Nephron progenitor cell (in vitro differentiated cells): ENCODE measurements at places on chromosomes 13 and 19.

DNA sequence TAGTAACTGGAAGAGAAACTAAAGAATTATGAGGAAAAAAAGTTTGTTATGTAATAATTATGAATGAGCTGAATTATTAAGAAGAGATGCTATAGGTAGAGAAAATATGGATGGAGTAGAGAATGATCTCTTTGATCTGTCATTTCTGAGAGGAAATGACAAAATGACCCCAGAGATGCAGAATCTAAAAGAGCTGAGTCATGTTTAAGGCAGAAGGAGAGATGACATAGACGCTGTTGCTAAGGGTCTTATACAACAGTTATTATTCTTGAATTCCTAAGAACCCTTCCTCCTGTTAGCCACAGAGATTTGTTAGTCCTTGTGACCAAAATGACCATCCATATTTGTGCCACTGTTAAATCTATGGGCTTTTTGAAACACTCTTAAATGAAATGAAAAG is 58.3 kb upstream of the FREM2 start:
- DNase-seq, result no peak

DNA sequence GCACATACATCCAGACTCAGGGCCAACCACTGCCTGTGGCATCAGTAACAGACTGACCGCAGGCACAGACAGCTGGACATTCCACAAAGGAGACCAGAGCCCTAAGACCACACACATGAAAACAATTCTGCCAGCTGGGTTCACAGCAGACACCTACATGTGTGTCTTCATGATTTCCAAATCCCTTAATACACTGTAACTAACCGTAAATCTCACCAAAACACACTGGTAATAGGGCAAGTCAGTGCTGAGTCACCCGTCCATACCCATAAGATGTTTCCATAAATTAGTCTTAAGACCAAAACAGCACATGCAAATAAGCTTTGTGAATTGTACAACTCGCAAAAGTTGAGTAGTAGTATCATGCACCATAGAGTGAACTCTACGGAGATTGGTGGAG is 65.4 kb downstream of the TUBGCP3 start:
- no peak for DNase-seq

GRCh38 chr19:16400911-16401591 is 70.7 kb downstream of the EPS15L1 start:
- DNase-seq, result no peak

- no peak for DNase-seq
These were observed 11.5 kb downstream of the CIB3 start for GRCh38 chr19:16161840-16162239.

DNA sequence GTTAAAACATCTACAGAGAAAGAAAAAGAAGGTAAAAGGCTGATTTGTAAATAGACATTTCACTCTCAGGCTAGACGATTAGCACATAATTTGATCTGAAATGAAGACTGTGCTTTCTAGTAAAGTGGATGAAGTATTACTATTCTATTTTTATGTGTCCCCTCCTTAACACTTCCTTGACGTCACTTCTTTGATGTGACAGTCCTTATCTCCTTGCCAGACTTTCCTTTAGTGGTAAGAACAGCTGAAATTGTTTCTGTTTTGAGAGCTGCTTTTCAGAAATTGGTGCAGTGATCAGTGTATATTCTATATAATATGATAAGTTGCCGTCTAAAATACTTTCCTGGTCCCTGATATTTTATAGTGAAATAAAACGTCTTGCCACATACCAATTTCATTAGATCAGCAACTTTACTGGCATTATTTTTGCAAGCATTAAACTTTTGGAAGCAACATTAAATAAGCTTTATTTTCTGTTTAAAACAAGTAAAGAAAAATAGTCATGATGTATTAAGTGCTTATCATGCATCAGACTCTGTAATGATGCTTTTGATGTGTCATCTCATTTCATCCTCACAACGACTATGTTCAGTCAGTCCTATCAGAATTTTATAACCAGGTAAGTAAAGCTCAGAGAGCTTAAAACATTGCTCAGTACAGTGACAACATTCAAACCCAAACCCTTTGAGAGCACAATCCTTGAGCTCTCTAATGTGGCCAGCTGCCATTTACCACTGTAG is 210.3 kb upstream of the PCDH9 start:
- DNase-seq, result no peak

DNA sequence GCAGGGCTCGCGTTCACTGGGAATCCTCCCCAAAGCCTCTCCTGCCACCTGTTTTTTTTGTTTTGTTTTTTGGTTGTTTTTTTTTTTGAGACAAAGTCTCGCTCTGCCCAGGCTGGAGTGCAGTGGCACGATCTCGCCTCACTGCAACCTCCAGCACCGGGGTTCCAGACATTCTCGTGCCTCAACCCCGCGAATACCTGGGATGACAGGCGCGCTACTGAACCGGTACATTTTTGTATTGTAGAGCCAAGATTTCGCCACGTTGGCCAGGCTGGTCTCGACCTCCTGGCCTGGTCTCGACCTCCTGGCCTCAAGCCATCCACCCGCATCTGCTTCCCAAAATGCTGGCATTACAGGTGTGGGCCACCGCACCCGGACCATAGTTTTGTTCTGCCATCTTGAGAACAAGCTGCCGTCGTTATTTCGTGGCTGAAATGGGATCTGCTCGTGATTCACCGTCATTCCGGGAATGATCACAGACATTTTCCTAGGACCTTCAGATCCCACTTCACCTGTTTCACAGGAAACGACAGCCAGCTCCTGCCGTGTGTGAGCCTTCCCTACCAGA is 46.8 kb downstream of the OXGR1 start:
- no peak for DNase-seq

- no peak for DNase-seq
These were observed 193.6 kb downstream of the GPC6 start for GRCh38 chr13:93420206-93420605.

DNA sequence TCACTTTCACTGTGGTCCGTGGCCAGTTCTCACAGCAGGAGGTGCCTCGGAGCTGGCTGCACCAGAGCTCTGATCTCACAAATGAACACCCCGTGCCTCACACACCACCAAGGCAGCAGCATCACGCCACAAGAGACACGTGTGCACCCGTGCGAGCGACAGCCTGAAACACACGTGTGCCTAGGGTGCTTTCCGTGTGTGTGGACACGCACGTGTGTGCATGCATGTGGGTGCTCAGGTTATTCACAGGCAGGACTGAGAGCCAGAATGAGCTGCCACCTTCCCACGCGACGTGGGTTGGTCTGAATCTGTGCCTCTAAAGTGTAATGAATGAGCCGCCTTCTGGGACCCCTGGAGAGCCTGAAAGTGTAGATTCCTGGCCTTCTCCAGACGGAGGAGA is 67.6 kb upstream of the C13orf46 start:
- no peak for DNase-seq

DNA sequence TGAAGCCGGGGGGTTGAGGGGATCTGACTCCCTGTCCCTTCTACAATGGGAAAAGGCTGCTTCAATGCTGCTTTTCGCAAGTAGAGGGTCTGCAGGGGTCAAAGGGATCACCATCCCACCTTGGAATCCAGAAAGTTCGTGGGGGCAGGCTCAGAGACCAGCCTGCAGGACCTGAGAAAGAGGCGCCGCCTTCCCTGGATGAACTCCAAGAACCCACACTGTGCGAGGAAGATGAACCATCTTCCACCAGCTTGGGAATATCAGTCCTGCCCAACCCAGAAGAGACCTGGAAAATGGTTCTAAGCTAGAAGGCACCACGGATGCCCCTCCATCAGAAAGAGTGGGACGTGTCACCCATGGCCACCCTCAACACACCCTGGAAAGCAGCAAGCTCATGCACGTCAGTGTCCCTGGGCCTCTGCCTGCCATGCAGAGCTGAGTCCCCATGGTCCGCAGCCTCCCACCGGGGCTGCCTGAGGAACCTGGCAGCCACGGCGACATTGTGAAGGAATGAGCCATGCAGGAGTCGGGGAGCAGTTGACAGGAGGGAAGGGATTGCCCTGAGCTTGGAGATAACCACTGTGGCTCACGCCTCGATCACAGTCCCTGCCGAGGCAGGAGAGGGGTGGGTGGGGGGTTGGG is 14.6 kb downstream of the RAB3D start:
- no peak for DNase-seq

- peak; percentile 71 for DNase-seq
These were observed 935 bp downstream of the ARID3A start for GRCh38 chr19:926589-927350.

- no peak for DNase-seq
These were observed 43.6 kb downstream of the RASA3 start for GRCh38 chr13:114088863-114089262.

DNA sequence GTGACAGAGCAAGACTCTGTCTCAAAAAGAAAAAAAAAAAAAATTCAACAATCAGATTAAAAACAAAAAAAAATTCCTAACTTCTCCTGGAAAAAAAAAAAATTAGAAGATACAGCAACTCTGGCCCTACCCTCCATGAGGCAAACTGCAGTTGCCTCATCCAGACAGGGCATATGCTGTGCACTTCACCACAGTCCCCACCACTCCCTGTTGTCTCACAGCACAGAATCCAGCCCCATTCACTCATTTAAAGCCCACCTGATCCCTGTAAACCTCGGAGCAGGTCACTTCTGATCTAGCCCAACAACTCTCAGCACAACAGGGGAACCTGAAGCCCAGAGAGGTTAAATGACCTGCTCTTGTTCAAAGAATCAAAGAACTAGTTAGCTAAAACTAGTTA is 24.9 kb downstream of the RHPN2 start:
- no peak for DNase-seq

- no peak for DNase-seq
These were observed 11.2 kb upstream of the CEACAM21 start for GRCh38 chr19:41564515-41565378.

DNA sequence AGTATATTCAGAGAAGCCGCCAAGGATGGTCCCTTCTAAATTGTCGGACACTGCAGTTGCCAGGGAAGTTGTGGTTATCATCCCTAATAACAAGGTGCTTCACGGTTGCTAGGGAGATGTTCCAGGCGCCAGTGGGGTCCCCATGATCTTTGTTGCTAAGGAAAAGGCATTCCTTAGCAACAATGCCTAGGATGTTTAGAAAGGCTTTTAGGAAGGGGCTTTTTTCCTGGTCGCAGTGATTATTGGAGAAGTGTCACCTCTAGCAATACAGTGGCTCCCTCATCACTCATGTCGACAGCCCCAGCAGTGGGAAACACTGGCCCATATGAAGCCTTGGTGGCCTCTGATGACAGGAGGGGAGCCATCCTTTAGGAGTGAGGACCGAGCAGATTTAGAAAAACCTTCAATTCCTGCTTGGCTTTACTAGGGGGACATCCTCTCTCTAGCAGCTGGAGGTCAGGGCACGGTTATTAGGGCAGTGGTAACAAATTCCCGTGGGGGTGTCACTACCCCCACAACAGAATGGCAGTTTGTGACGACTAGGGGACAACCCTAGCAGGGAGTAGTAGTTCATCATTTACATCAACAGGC is 6.4 kb upstream of the TMC4 start:
- DNase-seq, result no peak

DNA sequence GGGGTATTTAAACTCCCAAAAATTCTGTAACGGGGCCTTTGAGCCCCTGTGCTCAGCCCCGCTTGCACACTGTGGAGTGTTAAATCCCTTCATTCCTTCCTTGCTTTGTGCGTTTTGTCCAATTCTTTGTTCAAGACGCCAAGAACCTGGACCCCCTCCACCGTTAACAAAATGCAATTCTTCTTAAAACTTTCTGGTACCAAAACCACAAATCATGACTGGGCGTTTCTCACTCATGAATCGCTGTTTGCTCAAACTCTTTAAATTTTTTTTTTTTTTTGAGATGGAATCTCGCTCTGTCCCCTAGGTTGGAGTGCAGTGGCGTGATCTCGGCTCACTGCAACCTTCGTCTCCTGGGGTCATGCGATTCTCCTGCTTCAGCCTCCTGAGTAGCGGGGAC is 881 bp downstream of the ZNF20 start:
- no peak for DNase-seq

- DNase-seq, result peak; percentile 37
These were observed 1.9 kb downstream of the CDC42EP5 start for GRCh38 chr19:54470991-54471782.

GRCh38 chr19:53538378-53539109 is 599 bp downstream of the ZNF331 start:
- DNase-seq, result no peak

DNA sequence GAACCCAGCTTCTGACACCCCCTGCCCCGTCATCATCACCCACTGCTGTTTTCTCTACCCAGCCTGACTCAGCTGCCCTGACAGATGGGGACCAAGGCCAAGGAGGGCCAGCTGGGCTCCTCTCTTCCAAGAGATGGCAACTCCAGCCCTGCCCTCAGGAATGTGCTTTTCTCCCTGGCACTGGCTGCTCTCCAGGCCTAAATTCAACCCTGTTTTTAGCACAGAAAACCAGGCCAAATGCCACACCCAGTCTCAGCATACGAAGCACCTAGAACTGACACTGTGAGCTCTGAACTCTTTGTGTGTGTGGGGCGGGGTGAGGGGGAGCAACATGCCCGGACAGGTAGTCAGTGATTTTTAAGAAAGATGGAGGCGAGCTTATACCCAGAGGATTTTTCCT is 23.4 kb upstream of the IGFL1 start:
- DNase-seq, result no peak

GRCh38 chr19:32874605-32875004 is 5.0 kb upstream of the SLC7A9 start:
- no peak for DNase-seq

DNA sequence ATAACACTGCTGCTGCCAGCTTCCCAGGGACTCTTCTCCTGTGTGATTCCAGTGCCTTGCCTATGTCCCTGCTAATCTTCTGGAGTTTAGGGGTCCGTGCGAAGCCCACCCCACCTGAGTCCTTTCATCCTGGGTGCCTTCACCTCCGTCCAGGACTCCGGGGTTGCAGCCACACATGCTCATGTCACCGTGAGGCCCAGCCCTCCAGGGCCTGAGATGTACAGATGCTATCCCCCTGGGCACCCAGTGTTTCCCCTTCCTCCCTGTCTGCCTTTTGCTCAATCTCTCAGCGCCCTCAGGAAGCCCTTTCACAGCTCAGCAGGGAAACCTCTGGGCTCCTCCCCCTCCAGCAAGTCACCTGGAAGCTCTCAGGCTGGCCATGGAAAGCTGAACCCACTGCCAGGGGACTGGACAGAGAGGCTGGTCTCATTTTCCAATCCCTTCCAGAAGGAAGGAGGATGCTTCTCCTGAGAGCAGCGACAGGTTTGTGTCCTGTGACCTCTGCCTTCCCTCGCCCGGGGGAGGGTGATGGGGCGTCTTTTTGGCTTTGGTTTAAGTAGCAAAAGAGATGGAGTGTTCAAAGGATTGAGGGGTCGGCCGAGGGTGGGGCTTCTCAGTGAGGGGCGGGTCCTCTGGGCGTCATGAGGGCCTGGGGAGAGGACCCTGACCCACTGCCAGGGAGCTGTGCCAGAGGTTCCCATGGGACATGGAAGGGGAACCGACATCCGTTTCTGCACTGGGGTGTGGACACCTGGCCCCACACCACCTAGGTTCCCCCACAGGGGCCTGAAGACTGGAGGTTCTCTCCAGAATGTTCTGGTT is 30.8 kb upstream of the TFDP1 start:
- DNase-seq, result no peak

- DNase-seq, result no peak
These were observed 15.3 kb upstream of the RANBP3 start for GRCh38 chr19:5993201-5993600.

- no peak for DNase-seq
These were observed 312 bp downstream of the GSK3A start for GRCh38 chr19:42242069-42242511.
